Activated CD4-positive, alpha-beta T cell treated with anti-CD3 and anti-CD28 coated beads, Interleukin-2, amount 10 ng/mL, durations not matched to agents 24 days and 14 days (primary cell): ENCODE measurements at places on chromosomes 2 and 18. TPM values are rescaled to one million over a fixed set of nuclear protein-coding genes. Genes with fewer than 3 reads are reported as not detected.

Gene SESTD1
- total RNA-seq: 12.3 and 13.4 TPM in 2 replicates

Gene TUBA4B
- total RNA-seq: not detected in 2 replicates

Gene CD28
- total RNA-seq: 130 and 132 TPM in 2 replicates

Gene TEX261
- total RNA-seq: 81.7 and 88.8 TPM in 2 replicates

Gene OR6B2
- total RNA-seq: not detected in 2 replicates

Gene LIPG
- 0.57 and 0.82 TPM in 2 replicates for total RNA-seq

Gene NOSTRIN
- not detected in 2 replicates for total RNA-seq

Gene OTOS
- total RNA-seq: not detected in 2 replicates

Gene TNFAIP6
- total RNA-seq: not detected in 2 replicates

- no peaks in the 10 kb centered on the region for H3K27me3 ChIP-seq
- H3K36me3 ChIP-seq: no peaks in the 10 kb centered on the region
- no peaks in the 10 kb centered on the region for H3K4me1 ChIP-seq
Measured at GRCh38 chr18:25392192-25392591, 40.2 kb upstream of the ZNF521 start.

DNA sequence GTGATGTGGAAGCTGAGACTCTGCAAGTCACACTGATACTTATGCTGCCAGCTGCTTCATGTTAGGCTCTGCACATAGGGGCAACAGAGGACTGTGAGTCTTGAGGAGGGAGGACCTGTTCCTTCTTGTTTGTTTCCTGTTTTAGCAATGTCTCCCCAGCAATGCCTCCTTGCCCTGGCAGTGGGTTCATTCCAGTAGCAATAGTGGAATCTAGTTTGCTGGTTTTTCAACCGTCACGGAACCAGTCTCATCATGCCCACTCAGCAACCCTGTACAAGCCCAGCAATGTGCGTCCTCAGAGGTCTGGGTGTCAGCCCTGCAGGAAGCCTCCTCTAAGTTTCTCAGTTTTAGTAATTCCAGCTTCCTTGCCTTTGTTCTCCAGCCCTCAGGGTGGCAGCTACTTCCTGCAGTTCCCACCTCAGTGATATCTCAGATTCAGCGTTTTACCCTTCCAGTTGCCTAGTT is 20.5 kb upstream of the ITGB6 start:
- H3K4me3 ChIP-seq: peak overlapping the region; percentile 32
- DNase-seq: peak; percentile 75
- H3K36me3 ChIP-seq: no peaks in the 10 kb centered on the region
- H3K27ac ChIP-seq: peak overlapping the region; percentile 12
- peaks cover 42% of the 10 kb centered on the region for H3K4me1 ChIP-seq
- peaks cover 15% of the 10 kb centered on the region for H3K27me3 ChIP-seq

DNA sequence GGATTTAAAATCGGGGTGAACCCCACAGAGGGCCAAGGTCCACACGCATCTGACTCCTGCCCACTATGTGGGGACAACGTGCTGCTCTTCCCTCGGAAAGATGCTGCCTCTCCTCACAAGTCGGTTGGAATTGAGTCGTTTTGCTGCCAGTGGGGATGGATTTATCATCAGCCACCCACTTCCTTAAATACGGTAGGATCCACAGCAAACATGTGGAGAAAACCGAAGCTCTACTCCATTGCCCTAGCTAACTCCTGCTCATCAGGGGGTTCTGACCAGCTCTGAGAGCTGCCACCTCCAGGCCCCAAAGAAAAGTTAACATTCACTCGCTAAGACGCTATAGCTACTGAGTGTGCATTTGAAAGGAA is 80.9 kb downstream of the CHRNA1 start:
- H3K4me3 ChIP-seq: peak overlapping the region; percentile 92
- DNase-seq: peak; percentile 73
- H3K27me3 ChIP-seq: no peaks in the 10 kb centered on the region
- peaks cover 13% of the 10 kb centered on the region for H3K36me3 ChIP-seq
- H3K4me1 ChIP-seq: peaks cover 50% of the 10 kb centered on the region

- DNase-seq: no peak
- no peak overlapping the region for H3K4me3 ChIP-seq
- no peak overlapping the region for H3K27ac ChIP-seq
- peaks cover 27% of the 10 kb centered on the region for H3K27me3 ChIP-seq
- H3K36me3 ChIP-seq: no peaks in the 10 kb centered on the region
Measured at GRCh38 chr2:181698223-181698622, 17.9 kb upstream of the NEUROD1 start.

- no peak overlapping the region for H3K4me3 ChIP-seq
- H3K4me1 ChIP-seq: no peaks in the 10 kb centered on the region
- H3K27me3 ChIP-seq: no peaks in the 10 kb centered on the region
- no peak for DNase-seq
Measured at GRCh38 chr2:146734042-146734820, 1110.6 kb upstream of the ACVR2A start.

GRCh38 chr2:45014016-45014702 is 4.9 kb upstream of the SIX2 start:
- peak; percentile 79 for DNase-seq
- H3K27me3 ChIP-seq: peaks cover 81% of the 10 kb centered on the region
- H3K4me3 ChIP-seq: no peak overlapping the region
- no peak overlapping the region for H3K27ac ChIP-seq

- no peaks in the 10 kb centered on the region for H3K27me3 ChIP-seq
- no peak for DNase-seq
- no peak overlapping the region for H3K27ac ChIP-seq
- H3K36me3 ChIP-seq: no peaks in the 10 kb centered on the region
- no peak overlapping the region for H3K4me3 ChIP-seq
- peaks cover 21% of the 10 kb centered on the region for H3K4me1 ChIP-seq
Measured at GRCh38 chr2:28354920-28355520, 37.6 kb upstream of the FOSL2 start.

DNA sequence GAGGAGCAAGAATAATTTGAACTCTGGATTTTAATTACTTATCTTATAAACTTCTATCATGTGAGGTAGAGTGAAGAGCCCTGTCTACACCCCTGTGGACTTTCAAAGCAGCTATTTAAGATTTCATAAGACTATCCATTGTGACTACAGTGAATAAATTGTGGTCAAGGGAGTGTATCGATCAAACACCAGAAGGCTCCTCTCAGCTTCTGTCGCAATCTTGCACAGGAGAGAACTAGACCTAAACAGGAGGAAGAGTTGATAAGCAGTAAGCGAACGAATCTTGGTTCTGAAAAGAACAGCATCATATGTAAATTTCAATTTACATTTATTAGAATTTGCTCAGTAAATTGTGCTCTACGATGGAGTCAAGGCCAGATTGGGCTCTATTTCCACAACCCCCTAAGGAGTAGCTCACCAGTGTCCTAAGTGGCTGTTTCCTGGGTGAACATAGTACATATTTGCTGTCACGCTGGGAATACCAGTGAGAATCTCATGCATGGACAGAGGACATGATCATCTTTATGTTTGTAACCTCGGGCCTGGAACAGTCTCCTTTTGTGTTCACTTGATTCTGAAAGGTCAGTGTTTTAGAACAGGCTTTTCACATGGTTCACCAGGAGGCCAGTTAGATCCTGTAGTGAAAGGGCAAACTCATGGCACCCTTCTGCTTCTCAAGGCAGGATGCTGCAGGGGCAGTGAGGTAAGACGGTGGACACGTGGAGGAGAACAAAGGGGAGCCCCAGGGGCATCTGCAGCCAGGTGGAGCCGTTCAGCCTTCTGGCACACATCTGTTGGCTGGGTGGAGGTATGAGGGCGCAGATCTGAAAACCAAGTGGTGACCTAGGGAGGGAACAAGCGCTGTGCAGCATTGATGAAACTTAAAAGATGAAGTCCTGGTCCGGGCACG is 33.3 kb downstream of the NPAS2 start:
- no peak overlapping the region for H3K27ac ChIP-seq
- H3K4me1 ChIP-seq: no peaks in the 10 kb centered on the region
- no peak for DNase-seq
- no peaks in the 10 kb centered on the region for H3K27me3 ChIP-seq
- no peak overlapping the region for H3K4me3 ChIP-seq
- no peaks in the 10 kb centered on the region for H3K36me3 ChIP-seq

DNA sequence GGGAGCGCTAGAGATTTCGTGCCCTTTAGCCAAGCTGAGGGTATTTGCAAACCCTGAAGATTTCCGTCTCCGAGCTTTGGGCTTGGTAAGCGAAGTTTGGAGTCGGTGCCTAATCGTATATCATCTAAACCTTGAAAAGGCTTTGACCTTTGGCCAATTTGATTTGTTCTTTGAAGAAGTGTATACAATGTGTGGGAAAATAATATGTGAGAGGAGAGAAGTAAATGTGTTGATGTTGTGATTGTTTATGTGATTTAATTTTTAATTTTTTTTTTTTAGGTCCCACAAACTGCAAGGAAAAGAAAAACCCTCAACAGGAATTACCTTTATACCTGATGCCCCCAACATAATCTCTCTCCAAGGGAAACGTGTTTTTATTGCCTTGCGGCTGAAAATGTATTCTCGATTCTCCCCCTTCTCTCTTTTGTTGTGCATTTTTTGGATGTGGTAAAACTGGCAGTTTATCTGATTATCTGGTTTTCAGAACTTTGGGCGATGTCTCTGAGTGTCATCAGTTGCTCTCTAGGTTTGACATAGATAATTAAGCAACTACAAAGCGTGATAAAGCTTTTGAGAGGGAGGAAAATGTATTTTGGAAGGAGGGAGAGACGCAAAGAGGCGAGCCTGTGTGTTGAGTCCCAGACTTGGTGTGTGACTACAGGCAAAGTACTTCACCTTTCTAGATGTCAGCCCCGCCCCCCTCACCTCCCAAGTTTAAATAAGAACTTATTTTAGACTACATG is 912 bp upstream of the FBXO11 start:
- peak; percentile 78 for DNase-seq
- H3K27ac ChIP-seq: peak overlapping the region; percentile 97
- peak overlapping the region; percentile 91 for H3K4me3 ChIP-seq

GRCh38 chr2:80141007-80141726 is 163.4 kb downstream of the LRRTM1 start:
- H3K36me3 ChIP-seq: no peaks in the 10 kb centered on the region
- DNase-seq: no peak
- no peaks in the 10 kb centered on the region for H3K27me3 ChIP-seq
- no peaks in the 10 kb centered on the region for H3K4me1 ChIP-seq
- H3K27ac ChIP-seq: no peak overlapping the region

DNA sequence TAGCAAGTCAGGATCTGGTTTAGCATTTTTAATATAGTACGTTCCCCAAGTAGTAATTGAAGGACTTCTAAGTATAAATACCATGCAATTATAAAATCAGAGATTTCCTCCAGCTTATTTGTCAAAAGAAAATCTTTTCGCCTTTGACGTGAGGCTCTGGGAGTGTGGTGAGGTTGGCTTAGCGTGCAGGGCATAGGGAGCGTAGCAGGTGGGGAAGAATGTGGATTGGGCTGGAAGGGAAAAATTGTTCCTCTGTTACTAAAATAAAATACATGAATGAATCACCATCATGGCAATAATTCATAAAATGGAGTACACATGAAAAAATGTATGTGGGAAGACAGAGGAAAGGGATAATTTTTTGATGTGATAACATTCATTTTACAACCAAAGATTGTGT is 5.4 kb upstream of the IL1RL2 start:
- no peaks in the 10 kb centered on the region for H3K36me3 ChIP-seq
- no peak overlapping the region for H3K27ac ChIP-seq
- no peak overlapping the region for H3K4me3 ChIP-seq

GRCh38 chr2:138081225-138082073 is 117.2 kb downstream of the HNMT start:
- H3K27me3 ChIP-seq: no peaks in the 10 kb centered on the region
- no peaks in the 10 kb centered on the region for H3K36me3 ChIP-seq
- no peak overlapping the region for H3K4me3 ChIP-seq
- H3K4me1 ChIP-seq: no peaks in the 10 kb centered on the region

DNA sequence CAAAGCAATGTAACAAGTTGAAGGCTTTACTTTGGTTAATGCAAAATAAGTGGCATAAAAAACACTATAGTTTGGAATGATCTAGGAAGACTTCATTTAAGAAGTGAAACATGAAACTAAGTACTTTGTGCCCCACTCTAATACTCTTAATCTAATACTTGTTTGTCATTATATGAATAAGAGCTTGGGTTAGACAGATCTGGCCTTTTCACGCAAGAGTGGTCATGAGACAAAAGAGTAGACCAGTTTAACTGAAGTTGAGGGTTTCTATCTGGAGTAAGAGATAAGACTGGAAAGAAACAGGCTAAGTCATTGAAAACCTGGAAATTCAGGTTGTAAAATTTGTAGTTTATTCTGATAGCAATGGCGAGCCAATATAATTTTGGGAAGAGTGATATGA is 2.8 kb downstream of the SLC30A6 start:
- H3K4me3 ChIP-seq: no peak overlapping the region
- peaks cover 31% of the 10 kb centered on the region for H3K36me3 ChIP-seq
- no peak overlapping the region for H3K27ac ChIP-seq
- peaks cover 33% of the 10 kb centered on the region for H3K4me1 ChIP-seq
- H3K27me3 ChIP-seq: no peaks in the 10 kb centered on the region
- DNase-seq: no peak

DNA sequence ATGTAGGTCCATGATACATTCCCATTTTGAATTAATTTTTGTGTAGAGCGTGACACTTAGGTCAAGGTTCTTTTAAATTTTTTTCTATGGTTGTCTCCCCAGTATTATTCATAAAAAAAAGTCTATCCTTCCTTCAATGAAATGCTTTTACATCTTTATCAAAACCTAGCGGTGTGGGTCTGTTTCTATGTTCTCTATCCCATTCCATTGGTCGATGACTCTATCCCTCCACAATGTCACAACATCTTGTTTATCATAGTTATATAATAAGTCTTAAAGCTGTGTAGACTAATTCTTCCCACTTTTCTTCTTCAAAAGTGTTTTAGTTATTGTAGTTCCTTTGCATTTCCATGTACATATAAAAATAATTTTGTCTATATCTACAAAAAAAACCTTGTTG is 47.2 kb upstream of the GPR17 start:
- no peaks in the 10 kb centered on the region for H3K27me3 ChIP-seq
- H3K4me3 ChIP-seq: no peak overlapping the region
- DNase-seq: no peak
- H3K36me3 ChIP-seq: no peaks in the 10 kb centered on the region
- peaks cover 3% of the 10 kb centered on the region for H3K4me1 ChIP-seq

DNA sequence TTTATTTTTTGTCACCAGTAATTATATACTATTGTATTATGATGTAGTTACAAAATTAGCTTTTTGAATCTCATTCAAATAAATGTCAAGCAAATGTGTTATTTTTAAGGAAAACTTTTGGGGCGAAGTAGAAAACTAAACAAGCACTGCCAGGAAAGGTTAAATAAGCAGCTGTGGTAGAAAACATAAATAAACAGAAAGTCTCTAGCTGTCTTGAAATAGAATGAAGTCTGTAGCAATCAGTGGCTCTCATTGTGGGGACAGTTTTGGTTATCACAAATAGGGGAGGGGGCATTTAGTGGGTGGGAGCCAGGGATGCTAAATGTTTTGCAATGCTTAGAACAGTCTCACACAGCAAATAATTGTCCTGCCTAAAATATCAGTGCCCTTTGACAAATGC is 3.4 kb downstream of the INSIG2 start:
- DNase-seq: no peak
- no peak overlapping the region for H3K4me3 ChIP-seq
- peaks cover 26% of the 10 kb centered on the region for H3K4me1 ChIP-seq
- H3K27me3 ChIP-seq: no peaks in the 10 kb centered on the region

DNA sequence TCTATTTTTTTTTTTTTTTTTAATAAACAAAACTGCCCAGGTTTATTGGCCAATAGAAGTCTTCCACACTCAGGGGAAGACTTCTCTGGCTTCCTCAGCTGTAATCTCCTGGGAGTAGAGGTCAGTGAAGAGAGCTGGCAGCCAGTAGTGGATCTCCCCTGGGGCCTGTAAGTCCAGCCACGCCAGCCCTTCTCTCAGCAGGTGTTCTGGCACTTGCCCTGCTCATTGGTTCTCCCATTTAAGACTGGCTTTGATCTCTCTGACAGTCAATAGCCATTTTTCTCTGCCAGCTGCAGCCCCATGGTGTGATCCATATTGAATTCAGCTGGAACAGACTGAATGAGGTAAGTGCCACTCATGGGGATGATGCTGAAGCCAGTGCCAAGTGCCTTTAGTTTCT is 170.6 kb upstream of the SPHKAP start:
- no peaks in the 10 kb centered on the region for H3K4me1 ChIP-seq
- no peaks in the 10 kb centered on the region for H3K27me3 ChIP-seq
- H3K27ac ChIP-seq: no peak overlapping the region
- no peak overlapping the region for H3K4me3 ChIP-seq
- no peak for DNase-seq
- H3K36me3 ChIP-seq: no peaks in the 10 kb centered on the region
